ENCODE measurements at places on chromosomes 6 and 20.

DNA sequence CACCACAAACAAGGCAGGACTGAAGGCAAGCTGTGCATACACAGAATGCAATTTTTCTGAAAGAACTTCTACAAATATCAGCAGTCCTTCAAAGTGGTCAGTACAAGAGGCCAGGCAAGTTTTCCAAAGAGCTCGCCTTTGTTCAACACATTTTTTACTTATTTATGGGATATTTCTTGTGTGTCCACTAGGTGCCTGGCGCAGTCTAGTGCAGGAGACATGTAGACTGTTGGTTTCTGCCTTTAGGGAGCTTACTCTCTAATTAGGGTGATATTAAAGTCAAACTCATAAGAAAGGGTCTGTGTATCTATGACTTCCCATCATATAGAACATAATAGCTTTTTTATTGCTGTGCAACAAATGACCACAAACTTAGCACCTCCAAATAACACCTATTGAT, 21.2 kb upstream of the VEGFA start:
- no peak for DNase-seq

- DNase-seq = no peak
Measured at GRCh38 chr6:149248693-149249369, 68.7 kb upstream of the TAB2 start.

- DNase-seq = peak; percentile 55
Measured at GRCh38 chr6:110398778-110399177, 16.6 kb downstream of the DDO start.

- DNase-seq = no peak
Measured at GRCh38 chr20:36988494-36988966, 37.0 kb upstream of the SAMHD1 start.

- DNase-seq = no peak
Measured at GRCh38 chr6:53513056-53513455, 31.8 kb downstream of the GCLC start.

- peak; percentile 31 for DNase-seq
Measured at GRCh38 chr6:147507162-147508041, 1.1 kb upstream of the SAMD5 start.

- no peak for DNase-seq
Measured at GRCh38 chr6:132365281-132365907, 35.9 kb downstream of the MOXD1 start.
